Stimulated activated CD8-positive, alpha-beta memory T cell treated with anti-CD3 and anti-CD28 coated beads, Interleukin-15, amount 100 ng/mL, for 48 hours (primary cell): ENCODE measurements at places on chromosomes 12 and 14.

DNA sequence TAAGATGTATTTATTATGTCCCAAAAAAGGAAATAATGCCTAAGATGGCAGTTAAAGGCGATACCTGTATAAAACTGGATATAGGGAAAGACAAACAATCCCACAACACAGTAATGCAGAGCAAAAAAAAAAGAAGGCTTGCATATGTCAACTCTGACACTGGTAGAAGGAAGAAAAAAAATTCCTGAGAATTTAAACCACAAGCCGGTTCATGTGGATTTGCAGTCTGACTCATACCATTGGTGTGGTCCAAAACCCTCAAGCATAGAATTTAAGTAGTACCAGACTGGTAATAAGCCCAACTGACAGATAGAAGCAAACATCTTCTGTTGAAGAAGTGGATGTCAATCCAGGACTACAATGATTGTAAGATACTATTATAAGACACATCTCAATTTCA lies 7.2 kb downstream of the DNAI7 start:
- DNase-seq: no peak

DNA sequence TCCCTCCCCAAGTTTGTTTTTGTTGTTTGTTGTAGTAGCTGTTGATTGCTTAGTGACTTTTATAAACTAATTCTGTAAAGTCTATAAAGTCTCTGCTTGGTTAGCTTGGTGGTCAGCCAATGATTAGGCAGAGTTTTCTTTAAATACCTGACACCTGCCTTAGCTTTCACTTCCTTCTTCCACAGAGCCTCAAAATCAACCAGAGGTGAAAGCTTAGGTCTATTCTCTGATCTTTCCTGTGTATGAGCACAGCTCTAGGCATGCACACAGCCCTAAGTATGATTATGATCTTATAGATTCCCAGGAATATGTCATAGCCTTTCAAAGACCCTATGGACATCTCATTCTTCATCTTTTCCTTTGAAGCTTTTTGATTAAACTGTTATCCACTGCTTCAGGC lies 514.7 kb downstream of the AACS start:
- no peak for DNase-seq

- peak; percentile 52 for DNase-seq
Observed at GRCh38 chr12:94244165-94245133, 96.1 kb downstream of the PLXNC1 start.

GRCh38 chr14:26965490-26965889 lies 367.7 kb upstream of the NOVA1 start:
- DNase-seq: no peak

- no peak for DNase-seq
Observed at GRCh38 chr14:97544571-97544970, 747.4 kb downstream of the VRK1 start.

DNA sequence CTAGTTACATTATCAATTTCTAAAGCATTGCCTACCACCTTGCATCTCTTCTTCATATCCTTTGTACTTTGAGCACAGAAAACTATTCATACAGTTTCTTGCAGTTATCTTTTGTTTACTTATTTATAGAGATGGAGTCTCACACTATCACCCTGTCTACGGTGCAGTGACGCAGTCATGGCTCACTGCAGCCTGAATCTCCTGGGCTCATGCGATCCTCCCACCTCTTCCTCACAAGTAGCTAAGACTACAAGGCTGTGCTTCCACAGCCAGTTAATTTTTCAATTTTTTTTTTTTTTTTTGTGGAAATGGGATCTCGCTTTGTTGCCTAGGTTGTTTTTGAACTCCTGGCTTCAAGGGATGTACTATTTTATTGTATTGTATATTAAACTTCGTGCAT lies 158.0 kb downstream of the TTC6 start:
- DNase-seq: no peak

GRCh38 chr12:95742586-95742985 lies 48.0 kb downstream of the NTN4 start:
- DNase-seq: no peak

- no peak for DNase-seq
Observed at GRCh38 chr14:64720131-64720576, 15.9 kb downstream of the PLEKHG3 start.

DNA sequence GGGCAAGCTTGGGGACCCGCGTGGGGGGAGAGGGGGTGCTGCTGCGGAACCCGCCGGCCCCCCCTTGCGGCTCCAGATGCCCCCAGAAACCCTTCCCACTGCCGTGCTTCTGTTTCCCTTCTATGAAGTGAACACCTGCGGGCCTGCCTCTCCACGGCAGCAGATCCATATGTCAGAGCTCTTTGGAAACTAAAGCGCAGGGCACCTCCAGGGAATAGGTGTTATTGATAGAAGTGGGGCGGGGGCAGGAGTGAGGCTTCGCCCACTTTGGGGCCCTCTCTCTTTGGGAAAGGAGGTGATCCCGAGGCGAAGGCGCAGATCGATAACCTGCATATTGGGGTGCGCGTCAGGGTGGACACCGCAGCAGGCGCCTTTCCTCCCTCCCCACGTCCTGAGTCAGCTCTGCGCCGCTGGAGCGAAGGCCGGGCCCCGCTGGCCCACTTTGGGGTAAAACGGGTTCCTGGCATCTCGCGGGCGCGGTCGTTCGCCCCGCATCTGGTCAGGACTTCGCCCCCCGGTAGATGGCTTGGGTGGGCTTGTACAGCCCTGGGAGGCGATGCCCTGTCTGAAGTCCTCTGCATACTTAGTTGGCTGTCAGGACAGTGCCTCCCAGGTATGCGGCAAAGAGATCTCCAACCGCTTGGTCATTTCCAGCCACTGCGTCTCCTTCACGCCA lies 524 bp downstream of the KMT5A start:
- DNase-seq: no peak

DNA sequence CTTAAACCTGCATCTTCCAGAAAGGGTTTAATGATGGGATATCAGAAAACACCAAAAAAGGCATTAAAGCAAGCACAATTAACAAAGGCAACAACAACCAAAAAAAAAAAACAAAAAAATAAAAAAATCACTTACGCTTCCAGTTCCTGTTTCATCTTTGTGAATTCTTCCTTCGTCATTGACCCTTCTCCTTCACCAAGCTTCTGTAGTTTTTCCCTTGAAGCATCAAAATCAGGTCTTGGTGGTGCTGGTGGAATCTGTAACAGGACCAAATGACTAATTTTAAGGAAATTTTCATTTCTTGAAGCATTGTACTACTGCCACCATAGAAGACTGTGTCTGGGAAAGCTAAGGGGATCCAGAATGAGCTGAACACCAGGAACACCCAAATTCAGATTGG lies 24.5 kb downstream of the SNX6 start:
- no peak for DNase-seq

DNA sequence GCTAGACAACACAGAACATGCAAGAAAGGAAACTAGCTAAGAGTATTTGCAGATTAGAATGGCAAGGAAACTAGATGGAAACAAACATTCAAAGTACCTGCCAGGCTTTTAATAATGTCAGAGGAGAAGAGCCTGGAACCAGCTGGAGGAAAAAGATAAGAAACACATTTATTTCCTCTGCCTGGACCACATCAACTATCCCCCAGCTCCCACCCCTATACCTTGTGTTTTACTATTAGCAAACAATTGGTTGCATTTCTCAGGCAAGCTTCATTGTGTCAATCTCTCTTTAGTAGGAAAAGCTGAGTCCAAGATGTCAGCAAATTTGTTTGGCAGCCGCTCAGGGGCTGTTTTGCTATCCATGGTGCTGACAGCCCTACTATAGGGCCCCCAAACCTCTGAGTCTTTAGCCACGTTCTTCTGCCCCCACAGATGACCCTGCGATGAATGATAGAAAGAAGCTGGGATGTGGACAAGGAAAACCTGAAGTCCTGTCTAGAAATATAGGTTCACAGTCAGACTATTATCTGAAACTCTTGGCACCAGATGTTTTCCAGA lies 11.6 kb upstream of the SYNDIG1L start:
- no peak for DNase-seq

DNA sequence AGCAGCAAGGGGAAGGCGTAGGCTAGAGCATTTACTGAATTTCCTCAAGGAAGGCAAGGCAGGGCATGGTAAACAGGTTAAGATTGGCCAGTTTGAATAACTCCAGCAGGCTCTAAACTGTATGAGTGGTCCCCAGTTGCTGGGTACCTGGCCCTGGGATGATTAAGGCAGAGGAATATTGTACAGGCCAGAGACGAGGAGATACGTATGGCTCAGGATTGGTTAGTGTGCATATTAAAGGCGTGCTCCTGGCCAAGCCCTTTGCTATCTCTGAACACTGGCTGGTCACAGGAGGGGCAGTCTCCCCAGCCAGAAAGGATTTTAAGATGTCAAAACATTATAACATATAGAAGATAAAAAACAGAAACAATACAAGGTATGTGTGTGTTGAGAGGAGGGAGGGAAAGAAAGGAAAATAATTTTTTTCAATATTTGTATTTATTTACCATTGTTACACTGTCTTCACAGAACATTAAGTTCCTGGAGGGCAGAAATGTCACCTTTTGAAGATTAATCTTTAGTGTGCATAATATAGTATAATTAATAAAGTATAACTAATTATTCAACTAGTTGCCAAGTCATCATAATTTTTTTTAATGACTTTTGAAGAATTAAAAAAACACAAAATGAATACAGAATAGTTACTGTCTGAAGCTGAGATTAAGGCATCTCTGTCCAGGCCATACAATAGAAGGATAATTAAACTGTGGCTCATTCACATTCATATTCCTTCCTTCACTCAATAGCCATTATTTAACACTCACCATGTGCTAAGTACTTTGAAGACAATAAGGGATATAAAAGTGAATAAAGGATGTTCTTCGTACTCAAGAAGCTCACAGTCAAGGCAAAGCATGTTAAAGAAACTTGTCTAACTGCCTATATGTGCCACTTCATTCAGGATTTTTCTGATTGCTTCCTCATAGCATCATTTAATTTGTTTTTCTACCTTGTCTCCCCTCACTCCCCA lies 41.9 kb downstream of the DCP1B start:
- no peak for DNase-seq

DNA sequence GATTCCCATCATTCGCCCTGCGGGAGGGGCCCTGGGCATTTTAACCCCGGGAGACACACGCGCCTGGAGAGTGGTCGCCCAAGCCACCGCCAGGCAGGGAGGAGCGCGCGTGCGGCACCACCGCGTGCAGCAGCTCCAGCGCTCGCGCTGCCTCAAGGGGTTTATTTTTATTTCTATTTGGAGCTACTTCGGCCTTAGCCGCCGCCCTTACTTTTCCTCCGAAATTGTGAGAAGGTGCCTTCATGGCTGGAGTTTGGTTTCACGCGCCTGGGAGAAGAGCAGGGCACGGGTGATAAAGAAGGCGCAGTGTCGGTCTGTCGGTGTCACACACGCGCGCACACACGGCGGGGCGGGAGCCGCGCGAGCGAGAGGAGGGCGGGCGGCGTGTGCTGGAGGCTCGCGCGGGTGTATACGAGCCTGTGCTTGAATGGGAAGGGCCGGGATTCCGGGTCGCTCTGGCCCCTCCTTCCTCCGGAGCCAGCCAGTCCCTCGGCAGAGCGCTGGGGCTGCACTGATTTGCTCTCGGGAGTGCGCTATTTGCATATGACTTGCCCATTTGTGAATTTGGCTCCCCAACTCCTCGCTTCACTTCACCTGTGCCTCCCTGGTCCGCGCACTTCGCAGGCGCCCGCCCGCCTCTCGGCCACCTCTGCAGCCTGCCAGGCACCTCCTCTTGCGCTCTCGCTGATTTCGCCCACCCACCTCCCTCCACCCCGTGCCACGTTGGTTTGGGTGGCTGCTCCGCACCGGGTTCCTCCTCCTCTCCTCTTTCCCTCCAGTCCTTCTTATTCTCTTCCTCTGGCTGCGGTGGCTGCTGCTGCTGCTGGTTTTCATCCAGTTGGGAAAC lies 932.3 kb downstream of the DIO2 start:
- DNase-seq: no peak

- DNase-seq: no peak
Observed at GRCh38 chr12:95114766-95115405, 41.5 kb upstream of the NR2C1 start.
